ENCODE measurements at places on chromosomes 11 and 22. TPM values are rescaled to one million over a fixed set of nuclear protein-coding genes. Genes with fewer than 3 reads are reported as not detected.

DNA sequence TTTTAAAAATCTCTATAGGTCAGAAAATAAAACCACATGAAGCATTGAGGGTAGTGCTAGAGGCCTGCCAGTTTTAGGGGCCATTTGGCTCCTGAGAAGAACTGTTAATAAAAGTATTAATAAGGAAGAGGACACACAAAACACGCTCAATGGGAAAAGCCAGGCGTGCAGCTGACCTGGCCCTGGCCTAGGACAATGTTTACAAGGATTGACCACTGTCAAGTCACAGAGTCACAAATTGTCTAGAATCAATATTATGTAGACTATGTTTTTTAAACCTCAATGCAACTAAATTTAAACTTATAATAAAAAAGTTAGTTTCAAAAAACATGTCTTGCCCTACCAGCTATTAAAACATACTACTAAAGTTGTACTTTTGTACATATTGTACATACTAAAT lies 89.4 kb downstream of the YAP1 start:
- DNase-seq = no peak

- DNase-seq = no peak
These were observed 257.3 kb upstream of the ISX start for GRCh38 chr22:34808618-34809017.

GRCh38 chr11:83437939-83438338 lies 151.8 kb upstream of the CCDC90B start:
- DNase-seq = no peak

The RAB36 gene
- total RNA-seq = 1.0 TPM

DNA sequence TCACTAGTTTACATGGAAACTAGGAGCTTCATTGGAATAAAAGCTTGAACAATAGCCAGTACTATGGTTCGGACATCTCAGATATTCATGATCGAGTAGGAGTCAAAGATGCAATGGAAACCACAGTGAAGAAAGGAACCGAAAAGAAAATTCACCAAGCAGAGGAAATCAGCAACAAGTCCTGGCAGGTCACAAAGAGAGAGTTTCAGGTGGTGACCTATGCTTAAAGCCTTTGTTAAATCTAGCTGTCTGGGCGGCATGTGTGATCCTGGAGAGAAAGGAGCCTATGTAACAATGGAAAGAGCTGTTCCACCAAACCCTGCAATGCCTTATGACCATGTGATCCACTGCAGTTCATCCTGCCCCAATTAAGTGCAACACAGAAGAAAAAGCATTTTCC lies 68.9 kb upstream of the POU2AF2 start:
- no peak for DNase-seq

GRCh38 chr22:23305321-23305910 lies 125.1 kb downstream of the BCR start:
- peak; percentile 64 for DNase-seq

DNA sequence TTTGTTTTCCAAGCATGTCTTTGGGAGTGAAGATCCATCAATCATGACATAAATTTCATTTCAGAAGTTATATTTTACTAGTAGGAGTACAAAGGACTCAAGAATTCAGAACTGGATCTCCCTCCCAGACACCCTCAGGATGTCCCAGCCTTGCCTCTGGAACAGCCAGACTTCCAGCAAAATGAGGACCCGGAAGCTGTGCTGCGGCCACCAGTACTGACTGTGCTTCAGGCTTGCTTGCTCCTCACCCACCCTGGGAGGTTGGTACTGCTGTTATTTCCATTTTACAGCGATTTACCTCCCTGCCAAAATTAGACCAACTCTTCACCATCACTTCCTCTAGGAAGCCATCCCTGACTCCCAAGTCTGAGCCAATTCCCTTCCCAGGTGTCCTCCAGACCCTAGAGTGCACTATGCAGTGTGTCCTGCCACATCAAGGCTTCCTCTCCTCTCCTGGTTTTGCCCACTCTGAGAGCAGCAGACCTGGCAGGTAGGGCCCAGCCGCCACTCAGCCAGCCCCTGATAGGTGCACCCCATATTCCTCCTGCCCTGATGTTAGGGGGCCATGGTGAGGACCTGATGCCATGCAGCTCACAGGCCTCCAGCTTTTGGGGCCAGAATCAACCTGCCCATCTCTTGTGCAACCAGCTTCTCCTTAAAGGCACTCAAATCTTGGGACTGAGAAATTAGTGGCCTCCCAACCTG lies 47.3 kb upstream of the WNT7B start:
- DNase-seq = peak; percentile 7

The MMP13 gene
- not detected for total RNA-seq

The CARD18 gene
- not detected for total RNA-seq

GRCh38 chr11:64859542-64860414 lies 15.3 kb upstream of the CDC42BPG start:
- DNase-seq = no peak

DNA sequence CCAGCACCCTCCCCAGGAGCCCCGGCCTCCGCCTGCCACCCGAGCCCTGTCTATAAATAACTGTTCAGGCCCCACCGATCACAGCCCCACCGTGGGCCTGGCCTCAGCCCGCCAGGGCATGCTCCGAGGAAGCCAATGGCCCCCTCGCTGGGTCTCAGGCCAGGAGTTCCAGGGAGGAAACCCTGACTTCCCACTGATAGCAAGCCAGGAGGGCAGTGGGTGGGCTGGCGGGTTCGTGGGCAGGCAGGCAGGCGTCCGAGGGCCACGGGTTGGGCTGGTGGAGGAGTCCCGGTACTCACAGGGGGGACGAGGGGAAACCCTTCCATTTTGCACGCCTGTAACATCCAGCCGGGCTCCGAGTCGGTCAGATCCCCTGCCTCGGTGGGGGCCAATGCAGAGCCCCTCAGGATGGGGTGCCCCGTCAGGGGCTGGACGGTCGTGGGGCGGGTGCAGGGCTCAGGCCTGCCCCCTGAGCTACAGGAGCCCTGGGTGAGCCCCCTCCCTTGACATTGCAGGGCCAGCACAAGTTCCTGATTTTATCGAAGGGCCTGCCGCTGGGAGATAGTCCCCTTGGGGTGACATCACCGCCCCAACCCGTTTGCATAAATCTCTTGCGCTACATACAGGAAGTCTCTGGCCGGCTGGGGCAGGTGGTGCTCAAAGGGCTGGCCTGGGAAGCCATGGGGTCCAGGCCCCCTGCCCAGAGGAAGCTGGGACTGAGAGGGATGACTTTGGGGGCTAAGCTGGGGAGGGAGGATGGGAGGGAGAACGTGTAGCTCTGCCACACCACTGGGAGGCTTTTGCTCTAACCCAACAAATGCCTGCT lies at the start of gene SPI1:
TSS of gene SPI1 (minus strand) at position 538 of the 826 bp plus-strand sequence. CDS start at position 344, 194 bp downstream.
- peak; percentile 66 for DNase-seq
